ENCODE measurements at places on chromosomes 3 and 15.

GRCh38 chr3:127037418-127037841 lies 54.5 kb downstream of the PLXNA1 start:
- DNase-seq = no peak

- DNase-seq = no peak
Observed at GRCh38 chr3:101926594-101927105, 77.3 kb downstream of the NFKBIZ start.

GRCh38 chr15:64045774-64046420 lies 388 bp downstream of the DAPK2 start:
- DNase-seq = no peak

- peak; percentile 78 for DNase-seq
Observed at GRCh38 chr15:78979456-78980320, 34.8 kb upstream of the CTSH start.

- no peak for DNase-seq
Observed at GRCh38 chr15:47753591-47753990, 36.3 kb downstream of the SEMA6D start.

DNA sequence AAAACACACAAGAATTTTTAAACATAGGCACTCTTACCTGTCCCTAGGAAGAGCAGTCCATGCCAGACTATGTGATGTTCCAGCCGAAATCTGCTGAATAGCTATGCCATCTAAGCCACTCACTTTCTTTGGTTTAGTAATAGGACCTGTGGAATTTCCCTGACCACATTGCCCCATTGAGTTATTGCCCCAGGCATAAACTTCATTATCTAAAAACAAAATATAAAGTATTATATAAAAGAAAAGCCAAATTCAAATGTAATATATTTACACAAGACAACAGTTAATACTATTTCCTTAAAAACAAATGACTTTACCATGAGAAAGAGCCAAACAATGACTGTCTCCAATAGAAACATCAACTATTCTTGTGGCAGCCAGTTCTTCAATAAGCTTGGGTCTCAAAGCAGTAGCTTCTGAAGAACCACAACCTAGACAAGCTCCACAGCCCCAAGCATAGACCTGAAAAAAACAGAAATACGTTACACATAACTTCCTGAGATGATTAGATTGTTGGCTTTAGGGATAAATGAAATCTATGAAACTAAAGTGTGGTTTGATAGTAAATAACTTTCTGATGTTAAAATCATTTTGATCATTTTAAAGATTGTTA lies 84.3 kb downstream of the HERC1 start:
- DNase-seq = no peak

- no peak for DNase-seq
Observed at GRCh38 chr3:191563722-191564121, 102.8 kb downstream of the PYDC2 start.

DNA sequence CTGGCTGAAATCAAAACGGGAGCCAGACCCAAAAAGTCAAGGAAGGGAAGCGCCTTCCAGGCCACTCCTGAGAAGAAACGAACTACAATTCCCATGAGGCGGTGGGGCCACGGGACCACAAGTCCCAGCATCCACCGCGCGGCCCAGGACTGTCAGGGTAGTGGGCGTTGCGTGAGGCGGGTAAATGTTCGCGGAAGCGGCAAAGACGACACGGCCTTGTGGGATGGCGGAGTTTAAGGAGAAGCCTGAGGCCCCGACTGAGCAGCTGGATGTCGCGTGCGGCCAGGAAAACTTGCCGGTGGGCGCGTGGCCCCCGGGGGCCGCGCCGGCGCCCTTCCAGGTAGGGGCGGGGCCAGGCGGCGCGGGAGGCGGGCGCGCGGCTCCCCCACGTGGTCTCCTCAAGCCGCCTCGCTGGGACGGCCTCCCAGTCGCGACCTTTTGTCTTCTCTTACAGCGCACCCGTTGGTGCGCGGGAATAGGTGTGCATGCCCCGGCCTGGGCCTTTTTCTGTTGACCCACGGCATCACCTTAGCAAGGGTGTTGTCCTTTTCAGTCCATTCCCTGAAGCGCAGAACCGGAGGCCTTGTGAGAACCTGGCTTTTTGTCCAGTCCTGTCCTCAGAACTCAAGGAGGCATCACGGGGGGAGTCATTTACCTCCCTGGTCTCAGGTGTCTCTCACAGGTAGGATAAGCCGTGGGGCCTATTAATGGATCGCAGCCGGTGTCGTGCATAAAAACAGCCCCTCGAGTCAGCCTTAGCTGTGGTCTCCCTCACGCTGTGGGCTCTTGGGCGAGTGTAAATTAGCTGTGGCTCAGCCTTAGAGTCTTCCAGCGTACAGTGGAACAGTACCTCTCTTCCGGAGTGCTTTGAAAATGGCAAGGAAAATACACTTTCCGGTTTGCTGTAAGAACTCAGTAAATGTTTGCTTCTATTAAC lies at the start of gene SETMAR:
Gene SETMAR (plus strand): TSS at position 183 of the 937 bp plus-strand sequence. CDS start 2 bp downstream, at position 185.
- peak; percentile 93 for DNase-seq

- no peak for DNase-seq
Observed at GRCh38 chr15:89243046-89243690, 611 bp upstream of the FANCI start.

- no peak for DNase-seq
Observed at GRCh38 chr3:198030125-198030524, 70.1 kb downstream of the LMLN start.

DNA sequence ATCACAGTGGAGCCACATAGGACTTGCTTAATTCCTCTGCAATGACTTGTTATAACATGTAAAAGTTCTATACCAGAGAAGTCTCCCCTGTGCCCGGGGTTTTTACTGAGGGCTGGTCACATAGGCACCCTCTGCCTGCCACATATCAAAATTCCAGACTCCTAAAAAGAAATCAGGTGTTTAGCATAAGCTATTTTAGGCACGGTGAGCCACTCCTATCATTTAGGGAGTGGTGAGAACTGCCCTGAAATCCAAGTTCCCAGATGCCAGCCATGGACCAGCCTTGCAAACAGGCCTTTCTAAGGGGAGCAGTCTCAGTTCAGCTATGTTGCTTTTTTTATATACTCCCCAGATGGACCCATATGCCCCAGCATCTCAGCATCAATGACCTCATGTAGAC lies 130.3 kb downstream of the THSD4 start:
- DNase-seq = no peak

- no peak for DNase-seq
Observed at GRCh38 chr3:120148187-120148949, 54.1 kb upstream of the GSK3B start.

GRCh38 chr3:104614564-104614963 lies 752.1 kb upstream of the ALCAM start:
- DNase-seq = no peak

GRCh38 chr3:98839846-98840245 lies 61.6 kb downstream of the DCBLD2 start:
- no peak for DNase-seq

DNA sequence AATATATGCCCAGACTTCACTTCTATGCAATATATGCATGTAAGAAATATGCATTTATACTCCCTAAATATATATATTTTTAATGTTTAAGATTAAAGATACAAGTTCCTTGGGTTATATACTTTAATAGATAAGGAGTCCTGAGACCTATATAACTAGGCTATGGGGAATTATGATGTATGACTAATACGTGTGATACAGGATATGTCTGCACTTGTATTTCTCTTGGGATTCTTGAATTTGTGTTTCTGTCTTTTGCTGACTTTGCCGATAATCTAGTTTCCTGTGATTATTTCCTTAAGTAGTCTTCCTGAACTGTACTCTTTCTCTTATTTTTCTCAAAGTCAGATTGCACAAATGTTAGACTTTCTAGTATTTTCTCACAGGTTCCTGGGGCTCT lies 109.6 kb downstream of the PIK3CB start:
- DNase-seq = no peak

GRCh38 chr15:32029862-32030781 lies at the start of gene CHRNA7:
Gene CHRNA7, plus strand, starts transcription at chr15:32030515. Its CDS starts 80 bp downstream, at chr15:32030595.
- peak; percentile 89 for DNase-seq

GRCh38 chr15:64216730-64217428 lies 54.1 kb upstream of the PPIB start:
- peak; percentile 36 for DNase-seq
